ENCODE measurements at places on chromosomes 16 and 17.
A peak's percentile ranks its signal among the peaks of the same experiment; 100 is the strongest.

DNA sequence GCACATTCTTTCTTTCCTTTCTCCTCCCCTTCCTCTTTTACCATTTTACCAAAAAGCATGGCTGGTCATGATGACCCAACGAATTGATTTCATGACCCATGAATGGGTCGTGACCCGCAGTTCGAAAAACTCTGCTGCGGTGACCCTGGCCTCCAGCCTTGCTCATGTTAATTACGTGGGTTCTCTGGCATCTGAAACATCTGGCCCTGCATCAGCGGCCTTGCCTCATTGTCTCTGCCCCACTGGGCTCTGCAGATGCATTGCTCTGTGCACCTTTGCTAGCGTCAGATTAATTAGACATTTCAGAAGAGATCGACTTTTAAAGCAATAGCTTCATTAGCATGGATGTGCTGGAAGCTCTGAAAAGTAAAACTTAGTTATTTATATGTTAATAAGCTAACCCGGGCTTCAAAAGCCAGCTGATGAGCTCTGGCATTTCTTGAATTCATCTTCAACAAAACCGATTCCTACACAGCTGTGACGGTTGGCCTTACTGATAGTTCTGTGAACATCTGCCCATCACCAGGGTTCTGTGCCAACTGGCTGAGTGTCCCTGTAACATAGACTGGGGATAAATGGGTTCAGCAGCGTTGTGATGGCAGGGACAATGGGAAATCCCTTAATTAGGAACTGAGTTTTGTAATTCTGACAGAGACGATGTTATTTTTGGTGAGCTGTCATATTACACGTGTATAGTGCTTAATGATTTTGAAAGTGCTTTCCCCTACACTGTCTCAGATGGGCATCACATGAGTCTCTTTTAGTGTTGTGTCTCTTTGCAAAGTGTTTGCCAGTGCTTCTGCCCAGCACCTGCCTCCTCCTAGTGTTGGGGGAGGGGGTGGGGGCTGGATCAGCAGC, 225.9 kb upstream of the EEF2KMT start:
- DNase-seq = no peak

DNA sequence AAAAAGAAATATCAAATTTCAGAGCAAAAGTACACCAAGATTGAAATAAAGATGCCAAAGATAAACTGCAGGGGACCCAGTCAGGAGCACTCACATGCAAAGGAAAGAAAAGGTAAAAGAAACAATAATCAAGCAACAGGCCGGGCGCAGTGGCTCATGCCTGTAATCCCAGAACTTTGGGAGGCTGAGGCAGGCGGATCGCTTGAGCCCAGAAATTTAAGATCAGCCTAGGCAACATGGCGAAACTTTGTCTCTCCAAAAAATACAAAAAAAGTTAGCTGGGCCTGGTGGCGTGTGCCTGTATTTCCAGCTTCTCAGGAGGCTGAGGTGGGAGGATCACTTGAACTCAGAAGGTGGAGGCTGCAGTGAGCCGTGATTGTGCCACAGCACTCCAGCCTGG, 107.6 kb upstream of the SMURF2 start:
- DNase-seq = no peak

DNA sequence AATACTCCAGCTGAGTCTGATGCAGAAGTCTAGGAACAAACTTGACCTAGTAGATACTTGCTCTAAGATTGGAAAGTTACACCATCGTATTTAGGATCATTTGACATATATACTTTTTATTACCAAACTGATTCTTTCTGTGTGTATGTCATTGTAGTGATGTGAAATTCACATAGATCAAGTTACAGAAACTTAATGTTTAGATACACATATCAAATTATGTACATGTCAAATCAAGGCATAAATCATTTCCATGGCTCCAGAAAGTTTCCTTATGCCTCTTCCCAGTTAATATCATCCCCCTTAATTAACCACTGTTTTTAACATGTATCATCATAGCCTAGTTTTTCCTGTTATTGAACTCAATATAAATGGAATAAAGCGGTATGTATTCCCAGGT, 292.0 kb upstream of the CDH11 start:
- no peak for DNase-seq

GRCh38 chr16:10791048-10791447, 27.5 kb downstream of the TVP23A start:
- DNase-seq = no peak

- DNase-seq = no peak
Measured at GRCh38 chr17:75679706-75680211, 12.6 kb downstream of the SAP30BP start.

- DNase-seq = no peak
Measured at GRCh38 chr17:78589885-78590284, 12.7 kb upstream of the DNAH17 start.

GRCh38 chr16:83171396-83171795, 544.6 kb downstream of the CDH13 start:
- DNase-seq = no peak

DNA sequence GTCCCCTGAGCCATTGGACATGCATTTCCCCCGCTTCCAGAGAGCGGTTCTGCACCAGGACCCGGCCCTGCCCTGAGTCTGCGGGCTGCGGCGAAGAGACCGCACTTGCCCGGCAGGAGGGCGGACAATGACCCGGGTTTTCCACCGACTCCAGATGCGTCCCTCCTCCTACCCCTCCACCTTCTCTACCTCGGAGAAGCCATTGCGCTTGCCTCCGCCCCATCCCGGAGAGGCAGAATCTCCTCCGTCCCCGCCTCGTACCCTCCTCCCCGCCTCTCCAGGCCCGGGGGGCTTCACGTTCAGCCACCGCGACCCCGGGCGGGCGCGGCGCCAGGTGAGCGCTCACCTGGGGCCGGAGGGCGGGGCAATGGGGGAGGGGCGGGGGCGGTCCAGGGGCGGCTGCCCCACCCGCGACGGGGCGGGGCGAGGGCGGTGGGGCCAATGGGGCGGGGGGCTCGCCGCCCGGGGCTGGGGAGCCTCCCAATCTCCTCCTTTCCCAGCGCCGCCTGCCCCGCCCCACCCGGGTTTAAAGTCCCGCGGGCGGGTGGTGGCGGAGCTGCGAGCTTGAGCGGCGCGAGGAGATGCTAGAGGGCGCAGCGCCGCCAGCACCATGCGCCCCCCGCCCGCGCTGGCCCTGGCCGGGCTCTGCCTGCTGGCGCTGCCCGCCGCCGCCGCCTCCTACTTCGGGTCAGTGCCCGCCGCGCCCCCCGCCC, at the start of gene WNT9B:
WNT9B (plus strand) TSS at position 555 of the 713 bp plus-strand sequence; CDS start at position 611, 56 bp downstream.
- DNase-seq = no peak

- DNase-seq = no peak
Measured at GRCh38 chr16:24430954-24431760, 108.2 kb upstream of the RBBP6 start.

GRCh38 chr17:6303664-6304063, 131.3 kb downstream of the AIPL1 start:
- DNase-seq = no peak

GRCh38 chr17:7840441-7840840, 6.4 kb downstream of the KDM6B start:
- no peak for DNase-seq

DNA sequence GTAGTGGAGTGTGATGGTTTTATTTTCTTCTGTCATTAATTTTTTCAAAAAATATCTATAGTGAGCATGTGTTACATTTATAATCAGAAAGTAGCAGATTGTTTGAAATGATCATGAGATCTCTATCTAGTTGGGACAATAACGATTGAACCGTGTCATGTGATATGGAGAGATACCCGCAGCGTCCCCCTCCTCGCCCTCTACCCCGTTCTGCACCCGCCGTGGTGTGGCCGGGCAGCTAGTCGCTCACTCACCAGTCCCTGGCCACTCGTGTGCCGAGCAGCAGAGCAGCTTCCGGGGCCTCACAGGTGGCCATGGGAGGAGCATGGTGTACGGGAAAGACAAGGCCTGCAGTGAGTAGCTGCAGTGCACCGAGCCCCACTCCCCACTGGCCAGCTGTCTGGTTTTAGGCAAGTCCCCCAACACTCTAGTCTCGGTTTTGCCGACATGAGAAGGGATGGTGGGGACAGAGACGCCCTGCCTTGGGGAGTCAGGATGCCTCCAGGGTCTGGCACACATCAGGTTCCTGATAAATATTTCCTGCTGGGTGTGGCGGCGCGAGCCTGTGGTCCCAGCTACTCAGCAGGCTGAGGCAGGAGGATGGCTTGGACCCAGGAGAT, 15.3 kb downstream of the MLYCD start:
- DNase-seq = no peak

- no peak for DNase-seq
Measured at GRCh38 chr16:17408955-17409441, 61.8 kb downstream of the XYLT1 start.

GRCh38 chr17:60545465-60546191, 19.6 kb upstream of the APPBP2 start:
- no peak for DNase-seq

DNA sequence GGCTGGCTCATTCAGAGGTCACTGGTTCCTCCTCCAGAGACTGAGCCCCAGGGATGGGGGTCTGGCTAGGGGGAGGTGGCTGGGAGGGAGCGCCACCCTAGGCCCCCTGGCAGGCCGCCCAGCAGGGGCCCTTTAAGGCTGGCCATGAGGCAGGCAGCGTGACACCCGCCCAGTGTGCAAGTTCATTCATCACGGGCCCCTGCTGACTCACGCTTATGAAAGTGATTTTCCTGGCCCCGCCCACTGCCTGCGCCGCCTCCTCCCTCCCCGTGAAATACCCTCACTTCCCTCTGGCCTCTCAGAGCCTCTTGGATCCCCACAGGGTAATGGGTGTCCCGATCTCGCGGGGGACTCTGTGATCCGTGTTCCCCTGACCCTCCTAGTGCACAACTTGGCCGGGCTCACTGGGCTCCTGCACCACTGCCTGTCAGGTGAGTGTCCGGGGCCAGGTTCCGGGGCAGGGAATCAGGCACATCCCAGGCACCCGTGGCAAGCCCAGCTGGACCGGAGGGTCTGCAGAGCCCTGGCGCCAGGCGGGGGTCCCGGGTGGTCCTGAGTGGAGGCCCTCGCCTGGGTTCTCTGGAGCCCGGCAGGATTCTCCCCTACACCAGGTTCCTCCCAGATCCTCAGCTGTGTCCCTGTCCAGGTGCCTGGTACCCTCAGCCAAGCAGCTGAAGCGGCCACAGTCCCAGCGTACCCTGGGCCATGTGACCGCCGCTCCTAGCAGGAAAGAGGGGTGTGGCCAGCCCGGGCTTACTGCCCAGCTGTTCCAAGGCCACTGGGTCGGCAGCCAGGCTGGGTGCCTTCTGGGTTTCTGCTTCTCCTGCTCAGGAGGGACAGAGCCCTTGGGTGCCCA, at the start of gene OSGIN1:
OSGIN1 (plus strand) TSS at position 301 of the 856 bp plus-strand sequence. CDS start 4,432 bp downstream, outside the sequence.
- peak; percentile 32 for DNase-seq

- DNase-seq = no peak
Measured at GRCh38 chr16:31335431-31335830, 19.5 kb upstream of the ITGAX start.

DNA sequence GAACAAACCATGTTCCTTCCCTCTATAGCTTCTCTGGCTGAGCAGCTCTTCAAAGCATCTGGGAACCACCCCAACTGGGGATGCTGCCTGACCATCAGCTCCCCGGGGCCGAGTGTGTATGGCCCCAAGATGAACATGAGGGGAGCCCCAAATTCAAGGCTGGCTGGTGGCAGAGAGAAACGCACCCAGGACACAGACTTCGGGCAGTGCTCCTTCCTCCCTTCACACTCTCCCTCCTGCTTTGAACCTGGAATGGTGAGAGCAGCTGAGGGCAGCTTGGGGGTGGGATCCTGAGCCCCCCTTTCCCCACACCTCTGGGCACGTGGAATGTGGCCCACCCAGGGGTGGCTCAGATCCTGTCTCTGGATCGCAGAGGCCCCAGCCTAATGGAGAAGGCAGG, 17.2 kb downstream of the TLE7 start:
- no peak for DNase-seq

GRCh38 chr17:29205047-29205446, 24.8 kb upstream of the MYO18A start:
- DNase-seq = no peak

GRCh38 chr17:5838661-5839300, 231.4 kb upstream of the WSCD1 start:
- no peak for DNase-seq

- peak; percentile 49 for DNase-seq
Measured at GRCh38 chr16:3021449-3022207, 1.5 kb downstream of the TNFRSF12A start.

- no peak for DNase-seq
Measured at GRCh38 chr16:13377143-13377542, 475.7 kb downstream of the SHISA9 start.

DNA sequence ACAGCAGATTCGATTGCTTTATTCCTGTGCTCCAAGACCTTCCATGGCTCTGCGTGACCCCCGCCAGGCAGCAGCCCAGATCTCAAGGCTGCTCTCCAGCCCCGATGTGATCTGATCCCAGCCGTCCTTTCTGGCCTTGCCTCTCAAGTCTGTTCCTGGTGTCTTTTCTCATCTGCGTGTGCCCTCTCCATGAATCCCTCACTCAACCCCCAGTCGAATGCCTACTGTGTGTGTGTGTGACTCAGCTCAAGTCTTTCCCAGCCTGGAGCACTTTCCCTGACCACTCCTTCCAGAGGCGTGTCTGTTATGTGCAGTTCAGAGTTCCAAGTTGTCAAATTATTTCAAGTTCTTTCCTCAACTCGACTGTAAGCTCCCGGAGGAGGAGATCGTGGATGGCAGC, 64.0 kb downstream of the MRM1 start:
- DNase-seq = no peak

DNA sequence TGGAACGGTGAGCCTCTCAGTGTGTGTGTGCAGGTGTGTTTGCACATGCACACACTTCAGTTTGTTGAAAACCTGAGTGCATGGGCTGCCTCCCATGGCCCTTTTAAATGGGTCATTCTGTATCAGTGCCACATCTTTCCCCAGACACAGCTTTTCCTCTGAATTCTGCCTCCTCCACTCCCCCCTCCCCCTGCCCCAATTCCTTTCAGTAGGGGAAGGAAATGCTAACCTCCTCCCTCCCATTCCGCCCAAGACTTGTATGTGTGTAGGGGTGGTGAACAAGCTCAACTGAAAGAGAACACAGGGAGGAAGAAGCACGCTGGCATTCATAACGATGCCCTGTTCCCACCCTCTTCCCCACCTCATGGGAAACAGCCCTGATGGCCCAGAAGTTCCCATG, 34.3 kb downstream of the C17orf75 start:
- no peak for DNase-seq

GRCh38 chr16:68252383-68252782, 7.2 kb downstream of the PLA2G15 start:
- DNase-seq = no peak

GRCh38 chr17:72556944-72557826, 436.4 kb downstream of the SOX9 start:
- DNase-seq = peak; percentile 35

GRCh38 chr17:40813804-40814203, 8.6 kb downstream of the KRT10 start:
- DNase-seq = no peak

DNA sequence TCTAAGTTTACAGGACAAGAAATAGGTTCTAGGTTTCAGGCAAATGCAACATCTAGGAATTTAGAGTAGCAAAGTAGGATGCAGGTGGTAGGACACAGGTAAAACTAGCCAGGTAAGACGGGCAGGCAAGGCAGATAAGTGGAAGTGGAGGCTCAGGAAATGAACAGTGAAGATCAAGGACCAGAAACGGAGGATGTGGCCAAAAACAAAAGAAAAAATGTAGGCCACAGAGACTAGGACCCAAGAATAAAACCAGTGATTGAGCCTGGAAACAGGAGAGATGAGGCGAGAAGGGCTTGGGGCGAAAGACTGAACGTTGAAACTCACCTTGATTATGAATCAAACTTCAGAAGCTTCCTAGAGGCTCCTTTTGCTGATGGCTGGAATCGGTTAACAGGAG, 24.0 kb downstream of the CPSF4L start:
- DNase-seq = no peak
